ENCODE measurements at places on chromosomes 11 and 22.

- no peak for DNase-seq
Observed at GRCh38 chr11:59137190-59137589, 5.5 kb upstream of the FAM111A start.

- no peak for DNase-seq
Observed at GRCh38 chr11:46916286-46917108, 1.9 kb downstream of the LRP4 start.

DNA sequence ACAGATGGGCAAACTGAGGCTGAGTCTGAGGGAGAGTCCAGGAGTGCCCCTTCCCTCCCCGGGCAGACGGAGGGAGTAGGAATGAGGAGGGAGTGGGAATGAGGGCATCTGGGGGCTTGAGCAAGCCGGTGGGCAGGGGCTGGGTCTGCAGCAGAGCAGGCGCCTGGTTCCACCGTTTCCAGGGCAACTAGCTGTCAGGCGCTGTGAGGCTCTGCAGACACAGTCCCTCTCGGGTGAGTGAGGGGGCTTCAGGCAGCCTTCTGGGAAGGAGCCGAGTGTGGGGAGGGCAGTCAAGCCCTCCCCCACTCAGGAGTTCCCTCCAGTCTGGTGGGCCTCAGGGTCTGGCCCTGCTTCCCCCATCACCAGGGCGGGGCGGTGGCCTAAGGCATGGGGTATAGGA, 19.0 kb downstream of the TMEM258 start:
- DNase-seq, result no peak

DNA sequence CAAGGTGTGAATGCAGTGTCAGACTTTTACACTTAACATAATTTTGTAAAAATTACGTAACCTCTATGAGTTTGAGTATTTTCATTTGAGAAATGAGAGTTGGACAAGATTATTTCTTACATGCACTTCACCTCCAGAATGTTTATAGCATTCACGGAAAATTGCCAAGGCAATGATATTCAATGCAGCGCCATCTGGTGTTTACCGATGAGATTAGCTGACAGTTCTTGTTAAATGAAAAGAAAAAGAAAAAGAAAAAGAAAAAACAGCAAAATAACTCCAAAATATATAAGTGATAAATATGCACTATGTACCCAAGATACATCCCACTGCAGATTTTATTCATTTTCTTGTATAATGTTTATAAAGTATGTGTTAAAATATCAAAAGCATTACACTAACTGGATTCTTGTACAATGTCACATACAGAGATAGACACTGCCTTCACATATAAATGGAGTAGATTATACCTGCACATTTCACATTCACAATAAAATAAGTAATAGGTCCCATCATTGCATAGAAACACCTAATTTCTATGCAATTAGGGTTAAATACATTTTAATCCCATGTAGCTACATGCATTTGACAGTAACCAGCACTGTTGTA, 976.3 kb upstream of the FAT3 start:
- DNase-seq, result no peak

DNA sequence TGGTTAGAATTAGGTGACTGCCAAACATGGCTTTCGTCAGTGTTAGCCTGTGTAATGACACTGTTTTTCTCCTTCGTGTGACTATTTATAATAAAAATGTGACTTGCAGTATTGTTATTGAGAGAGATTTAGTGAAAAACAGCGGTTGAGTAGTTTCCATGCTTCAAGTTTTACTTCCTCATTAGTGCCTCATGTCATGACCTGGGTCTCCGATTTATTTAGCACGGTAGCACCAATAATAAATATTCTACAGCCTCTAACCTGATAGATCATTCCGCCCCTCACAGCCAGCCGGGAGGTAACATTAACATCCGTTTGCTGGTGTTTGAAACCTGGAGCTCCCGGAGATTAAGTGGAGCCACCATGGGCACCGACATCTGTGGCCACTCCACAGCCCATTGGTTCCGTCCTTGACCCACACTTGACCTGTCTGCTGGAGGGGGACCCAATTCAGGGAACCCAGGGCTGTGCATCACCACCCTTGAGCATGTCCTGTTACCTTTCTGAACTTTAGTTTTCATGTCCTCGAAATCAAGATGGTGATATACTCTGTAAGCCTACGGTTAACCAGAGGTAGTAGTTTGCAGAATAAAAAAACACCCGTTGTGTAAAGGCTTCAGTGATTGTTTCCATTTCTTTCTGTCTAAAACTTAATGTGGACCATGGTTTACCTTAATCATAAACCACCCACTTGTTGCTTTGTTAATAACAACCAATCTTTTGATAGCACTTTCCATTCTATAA, 104.1 kb downstream of the ATXN10 start:
- DNase-seq, result peak; percentile 88

DNA sequence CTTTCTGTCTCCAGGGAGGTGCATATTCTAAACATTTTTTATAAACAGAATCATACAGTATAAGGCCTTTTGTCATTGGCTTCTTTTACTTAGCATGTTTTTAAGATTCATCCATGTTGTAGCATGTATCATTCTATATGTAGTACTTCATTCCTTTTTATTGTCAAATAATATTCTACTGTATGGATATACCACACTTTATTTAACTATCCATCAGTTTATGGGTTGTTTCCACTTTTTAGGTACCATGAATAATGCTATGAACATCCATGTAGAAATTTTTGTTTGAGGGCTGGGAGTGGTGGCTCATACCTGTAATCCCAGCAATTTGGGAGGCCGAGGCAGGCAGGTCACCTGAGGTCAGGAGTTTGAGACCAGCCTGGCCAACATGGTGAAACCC, 73.1 kb downstream of the PHF21A start:
- no peak for DNase-seq

DNA sequence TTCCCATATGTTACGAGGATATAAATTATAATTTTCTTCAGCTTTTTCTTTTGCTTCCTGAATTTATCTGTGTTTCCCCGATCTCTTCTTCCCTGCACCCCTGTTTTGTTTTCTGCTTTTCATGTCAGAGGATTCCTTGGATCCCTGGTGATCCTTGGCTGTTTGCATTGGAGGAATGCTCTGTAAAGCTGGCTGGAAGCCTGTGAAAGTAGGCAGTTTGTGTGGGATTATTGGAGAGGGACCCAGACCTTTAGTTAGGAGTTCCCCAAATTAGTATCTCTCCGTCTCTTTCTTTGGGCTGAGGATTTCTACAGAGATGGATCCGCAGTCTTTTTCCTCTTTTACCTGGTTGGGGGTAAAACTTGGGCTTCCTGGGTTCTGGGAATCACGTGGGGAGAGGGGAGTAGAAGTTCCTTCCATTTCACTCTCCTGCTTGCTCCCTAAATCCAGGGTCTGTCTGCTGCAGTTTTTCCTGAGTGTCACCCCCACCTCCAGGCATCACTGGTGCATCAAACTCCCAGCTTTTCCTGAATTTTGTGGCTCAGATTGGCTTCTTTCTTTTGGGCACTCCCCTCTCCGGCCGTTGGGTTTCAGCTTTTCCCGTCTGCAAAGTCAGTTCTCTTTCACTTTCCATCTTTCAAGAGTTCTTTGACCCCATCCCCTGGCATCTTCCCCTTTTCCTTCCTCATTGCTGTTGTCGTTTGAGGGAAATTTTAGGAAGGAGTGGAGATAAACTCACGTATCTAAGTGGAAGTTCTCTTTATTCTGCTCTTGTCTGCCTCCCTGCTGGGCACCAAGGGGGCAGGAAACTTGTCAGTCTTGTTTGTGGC, 79.1 kb upstream of the ALX4 start:
- DNase-seq, result no peak

GRCh38 chr22:41230401-41230785, 10.3 kb downstream of the CHADL start:
- DNase-seq, result no peak

DNA sequence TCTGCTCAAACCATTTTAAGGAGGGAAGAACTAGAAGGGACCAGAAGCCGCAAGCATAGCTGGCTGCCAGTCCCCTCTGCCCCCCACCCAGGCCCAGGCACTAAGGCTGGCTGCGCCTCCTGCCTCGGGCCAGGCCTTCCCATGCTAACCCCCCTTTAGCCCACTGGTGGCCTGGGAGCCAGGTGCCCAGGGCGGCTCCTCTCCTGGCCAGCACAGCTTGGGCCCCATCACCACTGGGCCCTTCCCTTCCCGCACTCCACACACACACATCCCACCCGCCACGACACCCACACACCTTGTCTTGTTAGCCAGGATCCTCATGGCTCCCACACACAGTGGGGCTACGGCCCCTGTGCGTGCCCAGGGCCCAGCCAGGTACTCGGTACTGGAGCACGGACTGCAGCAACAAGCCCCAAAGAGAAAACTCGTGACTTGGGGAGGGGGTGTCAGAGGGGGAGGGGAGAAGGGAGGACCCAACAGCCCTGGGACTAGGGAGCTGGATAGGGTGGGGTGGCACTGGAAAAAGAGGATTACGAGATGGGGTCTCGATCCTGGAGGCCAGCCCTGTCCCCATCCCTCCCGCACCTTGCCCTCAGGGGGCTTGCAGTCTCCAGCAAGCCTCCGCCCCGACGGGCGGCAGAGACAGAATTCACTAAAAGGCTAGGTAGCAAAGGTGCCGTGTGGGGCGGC, 16.0 kb downstream of the BCL9L start:
- DNase-seq, result no peak

- DNase-seq, result no peak
Observed at GRCh38 chr22:28899199-28899853, 16.0 kb downstream of the ZNRF3 start.

GRCh38 chr11:92199991-92200390, 24.6 kb upstream of the FAT3 start:
- no peak for DNase-seq

DNA sequence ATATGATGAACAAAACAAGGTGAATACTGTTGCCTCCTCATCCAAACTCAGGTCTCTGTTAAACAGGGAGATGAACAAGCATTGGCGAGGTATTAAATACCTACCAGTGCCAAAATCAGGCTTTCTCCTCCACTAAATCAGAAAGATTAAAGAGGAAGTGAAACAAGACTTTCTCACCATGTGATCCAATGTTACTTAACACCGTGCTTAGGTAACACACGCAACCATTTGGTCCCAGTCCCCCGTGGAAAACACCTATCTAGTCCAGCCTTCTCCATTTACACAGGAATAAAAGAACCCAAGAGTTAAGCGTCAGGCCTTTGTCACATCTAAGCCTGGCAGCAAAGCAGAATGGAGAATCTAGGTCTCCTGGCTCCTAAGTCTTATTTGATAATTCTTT, 34.5 kb downstream of the TENM4 start:
- peak; percentile 29 for DNase-seq

DNA sequence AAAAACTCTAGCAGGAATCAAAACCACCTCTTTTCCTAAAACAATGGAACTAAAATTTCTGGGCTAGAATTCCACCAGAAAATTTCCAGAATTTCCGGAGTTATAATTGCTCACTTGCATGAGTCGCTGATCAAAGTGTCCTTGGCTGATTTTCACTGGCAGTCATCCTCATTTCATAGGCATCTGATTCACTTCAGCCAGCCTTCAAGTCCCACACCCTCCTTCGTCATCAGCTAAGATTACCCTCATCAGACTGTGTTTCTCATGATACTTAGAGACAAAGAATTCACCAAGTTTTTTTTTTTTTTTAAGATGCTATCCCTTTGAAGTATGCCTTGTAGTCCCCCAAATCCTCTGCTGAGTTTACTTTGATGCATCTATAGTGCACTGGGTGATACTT, 71.5 kb upstream of the RAB38 start:
- DNase-seq, result no peak

DNA sequence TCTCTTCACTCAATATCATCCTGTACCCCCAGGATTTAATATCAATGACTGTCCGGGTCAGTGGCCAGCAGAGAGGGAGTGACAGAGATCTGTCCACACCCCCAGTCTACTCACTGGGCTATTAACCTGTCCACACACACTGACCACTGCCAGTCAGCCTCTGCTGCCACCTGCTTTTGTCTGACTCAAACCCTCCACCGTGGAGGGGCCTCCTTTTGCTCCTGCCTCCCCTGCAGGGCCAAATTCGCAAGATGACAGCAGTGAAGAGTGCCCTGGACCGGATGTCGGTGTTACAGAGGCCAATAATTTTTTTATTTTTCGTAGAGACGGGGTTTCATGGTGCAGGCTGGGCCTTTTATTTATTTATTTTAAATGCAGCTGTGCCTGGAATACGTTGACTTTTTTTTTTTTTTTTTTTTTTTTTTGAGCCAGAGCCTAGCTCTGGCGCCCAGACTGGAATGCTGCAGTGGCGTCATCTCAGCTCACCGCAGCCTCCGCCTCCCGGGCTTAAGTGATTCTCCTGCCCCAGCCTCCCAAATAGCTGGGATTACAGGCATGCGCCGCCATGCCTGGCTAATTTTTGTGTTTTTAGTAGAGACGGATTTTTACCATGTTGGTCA, 5.1 kb downstream of the PDXP start:
- DNase-seq, result no peak

DNA sequence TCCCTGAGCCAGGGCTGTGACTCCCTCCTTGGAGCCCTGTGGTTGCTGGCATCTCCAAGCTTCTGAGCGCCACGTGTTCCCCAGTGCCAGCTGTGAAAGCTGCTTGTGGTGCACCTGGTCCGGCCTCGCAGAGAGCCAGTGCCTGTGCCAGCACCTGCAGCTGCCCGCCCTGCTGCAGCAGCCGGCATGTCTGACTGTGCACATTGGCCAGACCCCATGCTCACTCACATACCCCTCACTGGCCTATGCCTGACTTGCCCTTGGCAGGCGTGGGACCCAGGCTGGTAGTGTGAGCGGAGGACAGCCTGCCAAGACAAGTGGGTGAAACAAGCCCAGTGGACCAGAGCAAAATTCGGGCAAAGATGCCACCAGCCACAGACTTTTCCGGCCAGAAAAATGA, 9.8 kb downstream of the MRPL48 start:
- no peak for DNase-seq

- no peak for DNase-seq
Observed at GRCh38 chr11:115042002-115042401, 363.7 kb downstream of the NXPE2 start.

DNA sequence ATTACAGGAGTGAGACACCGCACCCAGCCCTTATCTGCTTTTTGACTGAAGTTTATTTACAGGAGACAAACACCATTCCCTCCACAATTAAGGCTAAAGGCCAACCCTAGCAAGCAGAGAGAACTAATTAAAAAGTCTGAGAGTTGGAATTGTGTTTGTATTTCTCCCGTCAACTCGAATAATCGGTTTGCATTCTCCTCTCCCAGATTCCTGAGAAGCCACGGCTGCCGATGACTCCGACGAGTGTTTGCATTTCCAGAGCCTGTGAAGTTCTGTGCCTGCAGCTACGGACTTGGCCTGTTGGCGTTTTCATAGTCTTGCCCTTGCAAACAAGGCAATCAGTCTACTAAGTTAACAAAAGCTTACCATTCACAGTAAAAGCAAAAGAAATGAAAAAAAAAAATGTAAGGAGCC, 73.2 kb upstream of the NUP50 start:
- no peak for DNase-seq

DNA sequence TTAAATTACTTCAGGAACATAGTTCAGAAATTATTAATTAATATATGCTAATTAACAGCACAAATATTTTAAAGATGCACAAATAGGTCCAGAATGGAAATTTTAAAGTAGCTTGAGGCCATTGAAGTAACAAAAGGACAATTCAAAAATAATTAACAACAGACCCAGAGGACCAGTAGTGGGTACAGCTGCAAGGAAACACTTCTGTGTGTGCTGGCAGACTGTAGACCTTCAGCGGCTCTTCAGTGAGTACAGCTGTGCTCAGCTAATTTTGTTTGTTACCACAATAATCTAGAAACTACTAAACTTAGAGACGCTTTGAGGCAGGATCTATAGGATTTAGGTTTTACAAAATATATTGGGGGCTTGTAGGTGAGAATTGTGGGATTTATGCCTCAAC, 103.8 kb downstream of the GRIA4 start:
- no peak for DNase-seq
